AG10803 (cell line): ENCODE measurements at places on chromosomes 5 and 9.

DNA sequence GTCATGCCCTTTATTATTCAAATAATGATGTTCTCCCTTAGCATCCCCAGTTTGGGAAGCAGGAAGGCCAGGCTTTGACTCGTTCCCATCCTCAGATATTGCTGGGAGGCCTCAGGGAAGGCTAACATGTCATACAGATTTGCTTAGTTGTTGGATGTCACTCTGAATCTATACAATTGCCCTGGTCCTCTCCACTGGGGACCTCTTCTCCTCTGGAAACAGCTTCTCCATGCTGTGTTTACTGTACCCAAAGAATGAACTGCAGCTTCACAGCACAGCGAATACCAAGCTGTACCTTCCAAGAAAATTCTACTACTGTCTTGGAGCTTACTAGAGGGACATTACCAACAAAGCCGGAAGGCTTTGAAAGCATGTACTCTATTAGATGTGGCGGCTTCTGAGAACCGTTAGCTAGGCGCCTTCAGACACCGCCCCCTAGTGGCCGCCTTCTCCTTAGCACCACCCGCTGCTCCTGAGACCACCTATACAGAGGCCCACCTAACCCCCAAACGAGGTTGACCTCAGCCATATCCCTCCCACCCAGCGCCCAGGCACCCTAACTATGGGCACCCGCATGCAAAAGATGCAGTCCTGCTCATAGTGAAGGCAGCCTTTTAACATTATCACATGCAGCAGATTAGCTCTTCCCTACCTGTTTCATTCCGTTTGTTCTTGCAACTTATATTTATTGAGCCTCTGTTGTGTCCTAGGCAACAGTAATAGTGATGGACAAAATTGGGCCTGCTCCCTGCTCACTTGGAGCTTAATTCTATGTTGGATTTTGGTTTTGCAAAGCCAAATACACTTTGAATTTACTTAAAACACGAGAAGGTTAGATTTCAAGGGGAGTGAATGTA lies 34.9 kb upstream of the FOXI1 start:
- peak; percentile 43 for DNase-seq

DNA sequence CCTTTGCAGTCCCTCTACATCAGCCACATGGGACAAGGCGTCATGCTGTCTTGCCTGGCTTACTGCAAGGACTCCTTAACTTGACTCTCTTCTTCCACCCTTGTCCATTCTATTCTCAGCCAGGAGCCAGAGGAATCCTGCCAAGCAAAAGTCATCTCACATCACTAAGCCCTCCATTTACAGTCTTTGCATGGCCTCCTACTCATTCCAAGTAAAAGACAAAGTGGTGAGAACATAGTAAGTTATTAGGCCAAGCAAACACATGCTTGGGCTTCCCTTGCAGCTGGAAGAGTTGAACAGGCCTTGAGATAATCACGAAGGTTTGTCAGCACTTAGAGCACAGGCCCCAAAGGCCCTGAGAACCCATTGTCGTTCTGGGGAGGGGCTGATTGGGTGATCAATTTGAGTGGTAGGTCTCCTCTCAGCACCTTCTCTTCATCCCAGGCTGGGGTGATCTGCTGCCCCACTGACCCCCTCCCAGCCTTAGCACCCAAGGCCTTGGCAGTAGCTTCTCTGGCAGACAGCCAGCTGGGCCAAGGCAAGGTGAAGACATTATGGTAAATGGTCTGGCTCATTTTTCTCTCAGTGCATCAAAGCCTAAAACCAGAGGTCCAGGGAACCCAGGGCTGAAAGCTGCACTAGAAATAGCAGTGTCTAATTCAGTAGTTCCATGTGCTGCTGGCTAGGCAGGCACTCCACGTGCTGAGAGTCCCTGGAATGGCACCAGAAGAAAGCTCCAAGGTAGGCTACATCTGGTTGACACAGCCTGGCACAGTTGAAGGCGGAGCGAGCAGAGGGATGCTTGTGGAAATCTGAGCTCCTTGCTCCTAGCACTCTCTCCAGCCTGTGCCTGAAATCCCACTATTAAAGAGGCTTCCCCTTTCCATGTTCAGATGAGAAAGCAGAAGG lies 121.4 kb downstream of the ASTN2 start:
- no peak for DNase-seq

DNA sequence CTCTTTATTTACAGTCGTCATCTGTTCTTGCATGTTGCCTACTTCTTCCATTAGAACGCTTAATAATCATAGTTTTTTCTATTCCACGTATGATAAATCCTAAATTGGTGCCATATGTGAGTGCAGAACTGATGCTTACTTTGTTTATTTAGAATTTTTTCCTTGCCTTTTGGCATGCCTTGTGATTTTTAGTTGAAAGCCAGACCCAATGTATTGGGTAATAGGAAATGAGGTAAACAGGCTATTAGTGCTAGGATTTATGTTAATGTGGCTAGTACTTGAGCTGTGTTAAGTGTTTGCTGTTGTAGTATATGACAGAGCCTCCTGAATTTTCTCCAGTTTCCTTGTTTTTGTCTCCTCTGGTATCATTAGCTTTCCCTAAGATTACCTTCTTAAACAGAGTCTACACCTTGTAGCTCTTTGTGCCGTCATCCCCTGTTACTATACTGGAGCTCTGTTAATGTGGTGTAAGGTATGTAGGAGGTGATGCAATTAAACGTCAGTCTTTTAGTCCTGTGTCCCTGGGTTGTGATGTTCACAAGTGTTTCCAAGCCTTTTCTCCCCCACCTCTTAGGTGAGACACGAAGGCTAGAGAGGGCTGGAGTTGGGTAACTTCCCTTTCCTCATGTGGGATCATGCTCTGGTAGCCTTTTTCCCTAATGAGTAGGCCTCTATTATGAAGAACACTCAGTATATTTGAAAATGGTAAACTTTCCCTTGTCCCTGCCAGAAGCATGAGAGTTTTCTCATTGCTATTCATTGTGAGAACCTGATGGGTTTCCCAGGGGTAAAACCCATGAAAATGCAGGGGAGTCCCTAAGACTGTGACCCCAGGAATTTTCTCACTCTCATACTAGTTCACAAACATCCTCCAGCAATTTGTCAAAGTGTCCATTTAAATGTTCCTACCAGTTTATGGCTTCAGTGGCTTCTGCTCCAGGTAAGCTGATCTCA lies 21.2 kb downstream of the SPATA31D3 start:
- DNase-seq, result peak; percentile 87

DNA sequence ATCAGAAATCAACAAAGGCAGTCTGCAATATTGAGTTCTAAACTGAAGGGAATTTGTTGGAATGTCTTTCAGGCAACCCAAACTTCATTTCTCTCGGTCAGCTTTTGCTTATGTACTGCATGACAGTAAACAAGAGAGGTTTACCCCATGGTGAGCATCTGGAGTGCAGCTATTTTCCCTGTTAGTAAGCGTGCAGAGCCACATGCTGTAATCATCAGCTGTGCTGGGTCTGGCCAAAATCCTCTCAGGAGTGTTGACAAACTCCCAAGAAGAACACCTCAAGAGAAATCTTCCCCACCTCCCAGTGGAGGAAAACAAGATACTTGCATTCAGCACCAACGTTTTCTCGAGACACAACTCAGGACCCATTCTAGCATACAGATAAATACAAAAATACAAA lies 83.6 kb upstream of the ADAMTSL1 start:
- DNase-seq, result peak; percentile 95

- no peak for DNase-seq
Observed at GRCh38 chr9:70581214-70581954, 166.9 kb upstream of the KLF9 start.

GRCh38 chr5:153212471-153212870 lies 278.0 kb upstream of the GRIA1 start:
- no peak for DNase-seq

GRCh38 chr9:32200896-32201295 lies 183.5 kb upstream of the ACO1 start:
- no peak for DNase-seq

DNA sequence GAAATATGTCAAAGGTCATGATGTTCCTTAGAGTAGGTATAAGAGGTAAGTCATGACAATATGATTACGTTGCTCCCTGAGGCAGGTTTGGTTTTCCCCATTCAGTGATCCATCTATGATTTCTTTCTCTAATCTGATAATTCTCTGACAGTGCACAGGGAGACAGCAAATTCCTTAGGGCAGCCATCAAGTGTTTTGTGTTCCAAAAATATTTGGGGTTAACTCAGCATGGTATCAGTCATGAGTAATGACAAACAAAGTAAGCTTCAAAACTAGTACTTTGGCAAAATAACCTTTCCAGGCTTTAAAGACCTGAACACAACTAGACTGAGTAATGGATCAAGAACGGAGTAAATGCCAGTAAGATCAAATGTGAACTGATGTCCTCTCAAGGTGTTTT lies 55.3 kb upstream of the SPATA31E1 start:
- peak; percentile 35 for DNase-seq

- DNase-seq, result no peak
Observed at GRCh38 chr5:65647941-65648340, 23.1 kb downstream of the SHLD3 start.

DNA sequence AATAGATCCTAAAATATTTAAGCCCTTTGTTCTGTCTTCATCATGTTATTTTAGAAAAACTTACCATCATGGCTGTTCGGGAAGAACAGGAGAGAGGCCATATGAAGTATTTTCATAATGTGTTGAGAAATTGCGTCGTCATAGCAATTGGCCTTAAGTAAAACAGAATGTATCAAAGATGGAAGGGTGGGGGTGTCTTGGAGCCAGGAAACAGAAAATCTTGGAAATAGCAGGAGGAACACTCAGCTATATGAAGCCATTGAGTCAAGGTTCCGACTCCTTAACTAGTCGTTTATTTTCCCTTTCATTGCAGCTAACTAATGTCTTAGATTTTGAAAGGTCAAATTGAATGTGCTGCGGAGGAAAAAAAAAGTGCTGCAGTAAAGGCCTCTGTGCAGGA lies 1.3 kb downstream of the SPTAN1 start:
- peak; percentile 86 for DNase-seq

- DNase-seq, result no peak
Observed at GRCh38 chr5:19270153-19270552, 717.8 kb downstream of the CDH18 start.

DNA sequence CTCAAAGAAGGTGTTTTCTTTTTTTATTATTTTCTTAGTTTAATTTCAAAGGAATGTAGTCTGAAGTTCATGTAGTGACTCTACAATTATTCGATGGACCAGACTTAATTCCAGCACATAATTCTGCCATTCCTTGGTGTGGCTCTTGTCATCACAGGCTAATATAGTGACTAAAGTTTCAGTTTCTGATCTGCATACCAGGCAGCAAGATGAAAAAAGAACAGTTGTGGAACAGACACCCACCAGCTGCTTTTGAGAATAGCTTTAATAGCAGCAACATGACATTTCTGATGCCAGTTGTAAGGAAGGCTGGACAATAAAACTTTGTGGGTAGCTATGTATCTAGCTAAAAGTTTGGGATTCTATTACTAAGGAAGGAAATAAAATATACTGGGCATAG lies 676.3 kb upstream of the GRAMD2B start:
- DNase-seq, result no peak

DNA sequence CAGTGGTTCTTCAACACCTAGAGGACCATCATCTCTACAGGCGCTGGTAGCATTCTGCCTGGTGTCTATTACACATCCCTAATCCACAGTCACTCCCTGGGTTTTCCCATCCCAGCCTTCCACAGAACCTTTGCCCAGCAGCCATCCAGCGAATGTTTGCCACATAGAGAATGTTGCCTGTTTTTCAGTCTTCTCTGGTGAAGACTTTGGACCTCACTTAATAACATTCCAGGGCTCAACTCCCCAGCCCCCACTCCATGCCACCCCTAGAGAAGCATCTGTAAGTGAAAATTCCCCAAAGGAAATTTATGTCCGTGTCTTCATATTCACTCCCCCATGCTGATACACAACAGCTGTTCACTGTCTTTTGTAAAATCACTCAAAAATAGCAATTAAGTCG lies 249.6 kb downstream of the AOPEP start:
- DNase-seq, result peak; percentile 50

DNA sequence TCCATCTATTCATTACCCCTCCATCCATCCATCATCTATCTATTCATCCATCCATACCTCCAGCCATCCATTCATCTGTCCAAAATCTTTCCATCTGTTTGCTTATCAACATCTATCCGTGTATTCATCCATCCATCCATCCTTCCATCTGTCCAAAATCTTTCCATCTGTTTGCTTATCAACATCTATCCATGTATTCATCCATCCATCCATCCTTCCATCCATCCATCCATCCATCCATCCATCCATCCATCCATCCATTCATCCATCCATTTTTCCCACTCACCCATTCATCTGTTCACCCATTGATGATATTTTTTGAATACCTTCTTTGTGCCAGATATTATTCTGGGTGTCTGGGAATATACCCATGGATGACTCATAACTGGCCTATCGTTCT lies 12.8 kb downstream of the VCAN start:
- DNase-seq, result no peak

DNA sequence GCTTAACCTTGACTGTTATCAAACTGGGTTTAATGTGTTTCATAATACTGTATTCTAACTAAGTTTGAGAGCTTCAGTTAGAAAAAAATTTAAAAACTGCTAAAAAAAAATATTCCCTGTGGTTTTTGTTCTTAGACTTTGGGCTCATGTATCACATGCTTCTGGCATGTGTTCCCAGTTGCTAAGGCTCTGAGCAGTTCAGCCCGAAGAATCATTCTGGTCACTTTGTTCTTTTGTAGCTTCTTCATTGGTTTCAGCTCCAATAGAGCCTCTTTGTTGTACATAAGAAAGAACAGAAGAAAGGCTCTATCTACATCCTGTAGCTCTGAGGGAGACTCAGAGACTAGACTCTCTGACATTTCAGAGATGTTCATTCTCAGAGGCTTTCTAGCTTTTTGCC lies 25.6 kb downstream of the KCNN2 start:
- DNase-seq, result no peak

- DNase-seq, result no peak
Observed at GRCh38 chr9:131043087-131043486, 34.1 kb downstream of the LAMC3 start.

- DNase-seq, result peak; percentile 5
Observed at GRCh38 chr5:176360894-176361436, 599 bp downstream of the KIAA1191 start.

DNA sequence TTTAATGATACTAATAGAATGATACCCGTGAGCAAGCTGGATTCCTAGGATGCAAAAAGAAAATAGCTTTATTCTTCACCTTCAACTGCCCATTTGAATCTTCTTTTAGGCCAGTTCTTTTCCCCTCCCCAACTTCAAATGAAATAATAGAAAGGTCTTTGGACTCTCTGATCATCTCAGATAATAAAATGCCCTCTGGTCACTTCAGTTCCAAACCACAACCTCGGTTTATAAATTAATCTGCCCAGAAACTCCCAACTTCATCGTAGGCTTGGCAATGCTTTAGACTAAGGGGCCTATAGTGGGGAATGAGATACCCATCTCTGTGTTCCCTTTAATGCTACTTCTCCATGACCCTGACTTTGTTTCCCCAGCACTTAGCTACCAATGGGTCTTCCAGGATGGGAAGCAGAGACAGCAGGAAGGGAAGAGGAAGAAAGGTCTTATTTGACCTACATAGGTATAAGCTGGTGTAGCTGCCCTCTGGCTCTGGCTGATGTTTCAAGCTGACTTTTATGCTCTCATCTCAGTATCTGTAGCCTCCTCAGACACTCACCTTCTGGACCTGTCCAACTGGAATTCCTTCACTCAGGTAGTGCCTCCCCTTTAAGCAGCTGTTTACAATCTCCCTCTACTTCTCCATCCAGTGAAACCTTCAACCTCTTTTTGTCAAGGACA lies 47.2 kb upstream of the RAD23B start:
- DNase-seq, result no peak
